ENCODE measurements at places on chromosomes 1 and 21.

DNA sequence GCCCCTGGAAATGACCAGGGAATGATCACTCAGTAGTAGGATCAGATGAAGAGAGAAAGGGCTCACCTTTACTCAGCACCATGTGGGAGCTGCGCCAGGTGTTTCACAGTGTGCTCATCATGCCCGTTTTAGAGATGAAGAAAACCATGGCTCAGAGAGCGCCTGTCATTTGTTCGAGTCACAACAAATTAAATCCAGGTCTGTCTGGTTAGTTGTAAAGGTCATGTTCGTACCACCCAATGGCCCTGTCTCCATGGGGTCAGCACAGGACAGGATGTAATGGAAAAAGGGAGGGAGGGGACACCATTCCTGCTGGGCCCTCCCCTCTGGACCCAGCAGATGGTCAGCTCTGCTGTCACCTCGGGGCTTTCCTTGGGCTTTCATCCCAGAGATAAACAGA is 15.2 kb downstream of the KIRREL1 start:
- no peak for DNase-seq

- no peak for DNase-seq
These were observed 536.9 kb downstream of the ADGRL2 start for GRCh38 chr1:82337635-82338034.

DNA sequence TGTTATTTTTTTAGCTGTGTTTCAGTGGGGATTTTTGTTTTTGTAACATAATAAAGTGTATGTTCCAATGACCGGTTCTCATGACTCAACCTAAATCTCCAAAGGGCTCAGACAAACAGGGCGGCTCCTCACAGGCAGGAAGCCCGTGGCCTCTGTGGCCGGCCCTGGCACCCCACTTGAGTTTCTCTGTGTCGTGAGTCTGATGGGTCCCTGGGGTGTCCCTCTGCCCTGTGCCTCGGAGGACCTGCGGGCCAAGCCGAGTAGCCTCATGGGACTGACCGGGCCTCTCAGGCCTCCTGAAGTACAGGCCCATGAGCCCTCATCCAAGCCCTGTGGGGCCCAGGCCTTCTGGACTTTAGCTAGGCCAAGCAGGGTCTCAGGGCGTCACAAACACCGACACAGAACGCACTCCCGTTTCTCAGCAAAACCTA is 16.1 kb upstream of the CCDC27 start:
- DNase-seq = no peak

- DNase-seq = no peak
These were observed 39.9 kb downstream of the CRYAA start for GRCh38 chr21:43208561-43209332.

- DNase-seq = no peak
These were observed 15.6 kb downstream of the TNNT2 start for GRCh38 chr1:201361652-201362504.

DNA sequence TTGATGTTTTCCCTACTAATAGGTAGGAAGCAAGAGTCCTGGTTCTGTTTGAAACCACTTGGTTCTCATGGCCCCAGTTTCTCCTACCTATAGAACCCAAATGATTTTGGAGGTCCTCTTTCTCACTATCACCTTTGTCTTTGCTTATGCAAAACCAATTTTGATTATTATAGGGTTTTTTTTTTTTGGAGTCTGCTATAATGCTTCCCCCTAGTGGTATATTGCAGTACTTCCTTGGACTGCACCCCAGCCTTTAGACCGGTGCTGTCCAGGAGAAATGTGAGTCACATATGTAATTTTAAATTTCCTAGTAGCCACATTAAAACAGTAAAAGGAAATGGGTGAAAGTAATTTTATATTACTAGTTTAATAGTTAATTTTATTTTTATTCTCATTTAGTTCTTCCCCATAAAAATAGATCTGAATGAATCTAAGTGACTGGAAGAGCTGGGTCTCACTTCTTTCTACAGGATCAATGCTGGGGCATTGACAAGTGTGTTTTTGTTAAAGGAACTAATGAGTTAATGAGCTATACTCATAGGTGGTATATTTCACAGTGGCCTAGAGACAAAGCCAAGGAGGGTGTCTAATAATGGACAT is 10.6 kb downstream of the FCMR start:
- no peak for DNase-seq

GRCh38 chr1:20551945-20552727 is at the start of gene FAM43B:
Gene FAM43B, plus strand, starts transcription at chr1:20552573. Its CDS starts 401 bp downstream, at chr1:20552974.
- DNase-seq = no peak

- DNase-seq = no peak
These were observed 2.5 kb downstream of the SEMA4A start for GRCh38 chr1:156155756-156156510.

DNA sequence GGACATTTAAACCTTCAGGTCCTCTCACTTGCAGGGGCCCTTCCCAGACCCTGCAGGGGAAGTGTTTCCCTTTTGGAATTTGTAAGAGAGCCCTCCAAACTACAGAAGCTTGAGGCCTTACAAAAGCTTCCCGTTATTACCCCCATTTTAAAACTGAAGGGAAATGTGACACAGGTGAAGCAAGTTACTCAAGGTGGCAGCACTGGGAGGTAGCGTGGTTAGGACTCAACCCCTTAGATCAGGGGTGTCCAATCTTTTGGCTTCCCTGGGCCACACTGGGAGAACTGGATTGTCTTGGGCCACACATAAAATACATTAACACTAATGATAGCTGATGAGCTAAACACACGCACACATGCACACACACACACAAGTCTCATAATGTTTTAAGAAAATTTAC is 15.8 kb upstream of the ZC3H12A start:
- DNase-seq = no peak

DNA sequence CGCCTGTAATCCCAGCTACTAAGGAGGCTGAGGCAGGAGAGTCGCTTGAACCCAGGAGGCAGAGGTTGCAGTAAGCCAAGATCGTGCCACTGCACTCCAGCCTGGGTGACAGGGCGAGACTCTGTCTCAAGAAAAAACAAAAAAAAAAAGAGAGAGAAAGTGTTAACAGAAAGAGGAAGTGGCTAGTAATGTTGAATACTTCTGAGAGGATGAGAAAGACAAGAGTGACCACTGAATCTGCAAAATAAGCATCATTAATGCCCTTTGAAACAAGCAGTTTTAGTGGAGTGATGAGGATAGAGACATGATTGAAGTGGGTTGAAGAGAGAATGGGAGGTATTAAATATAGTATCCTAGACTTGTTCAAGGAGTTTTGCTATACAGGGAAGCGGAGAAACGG is 11.7 kb downstream of the MPZ start:
- DNase-seq = no peak

DNA sequence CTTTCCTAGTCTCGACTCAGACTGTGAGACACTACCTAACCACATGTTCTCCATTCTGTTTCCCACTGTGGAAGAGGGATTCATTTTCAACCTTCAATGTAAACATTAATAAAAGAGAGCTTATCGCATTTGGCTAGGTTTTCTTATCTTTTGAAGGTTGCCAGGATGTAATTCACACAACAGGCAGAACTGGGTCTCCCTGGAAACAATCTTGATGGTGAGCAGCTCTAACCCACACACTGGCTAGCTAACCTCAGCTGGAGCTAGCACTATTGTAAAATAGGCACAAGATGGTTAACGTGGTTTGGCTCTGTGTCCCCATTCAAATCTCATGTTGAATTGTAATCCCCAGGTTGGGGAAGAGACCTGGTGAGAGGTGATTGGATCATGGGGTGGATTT is 75.1 kb downstream of the ZSCAN20 start:
- no peak for DNase-seq

DNA sequence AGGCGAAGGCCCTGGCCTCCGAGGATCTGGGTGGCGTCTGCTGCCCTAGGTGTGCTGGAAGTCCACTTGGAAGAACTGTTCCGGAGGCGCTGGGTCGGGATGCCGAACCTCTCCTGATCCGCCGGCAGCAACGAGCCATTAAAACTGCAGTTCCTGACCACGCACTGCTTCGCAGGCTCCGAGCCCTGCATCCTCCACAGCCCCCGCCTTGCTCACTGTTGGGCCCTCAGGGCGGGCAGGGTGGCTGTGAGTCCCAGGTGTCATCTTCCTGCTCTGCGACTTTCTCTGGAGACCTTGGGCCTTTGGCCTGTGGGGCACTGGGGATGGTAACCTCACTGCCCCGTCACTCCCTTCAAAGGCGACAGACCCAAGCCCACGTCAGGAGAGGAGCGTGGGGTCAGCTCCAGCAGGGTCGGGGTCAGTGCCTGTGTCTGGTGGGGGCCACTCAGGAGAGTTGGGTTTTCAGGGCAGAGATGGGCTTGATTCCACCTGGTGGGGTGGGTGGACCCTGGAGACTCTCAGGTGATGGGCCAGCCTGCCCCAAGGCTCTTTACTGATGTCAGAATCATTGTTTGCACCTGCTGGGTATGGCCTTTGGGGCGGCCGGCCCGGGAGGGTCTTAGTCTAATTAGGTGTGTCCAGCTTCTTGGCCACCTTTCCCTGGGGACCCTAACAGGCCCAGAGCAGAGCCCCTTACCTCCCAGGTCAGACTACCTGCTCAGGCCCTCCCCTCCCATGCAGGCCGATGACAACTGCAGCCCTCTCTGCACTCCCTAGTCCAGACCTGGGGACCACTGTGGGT is 3.1 kb downstream of the PRXL2B start:
- no peak for DNase-seq

DNA sequence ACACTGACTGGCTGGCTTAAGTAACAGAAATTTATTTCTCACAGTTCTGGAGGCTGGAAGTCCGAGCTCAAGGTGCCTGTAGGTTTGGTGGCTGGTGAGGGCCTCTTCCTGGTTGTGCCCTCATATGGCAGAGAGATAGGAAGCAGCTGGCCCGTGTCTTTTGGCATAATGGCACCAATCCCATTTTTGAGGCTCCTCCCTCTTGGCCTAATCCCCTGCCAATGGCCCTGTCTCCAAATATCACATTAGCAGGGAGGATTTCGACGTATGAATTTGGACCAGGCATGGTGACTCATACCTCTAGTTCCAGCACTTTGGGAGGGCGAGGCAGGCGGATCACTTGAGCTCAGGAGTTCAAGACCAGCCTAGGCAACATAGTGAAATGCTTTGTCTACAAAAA is 37.4 kb downstream of the AGPAT3 start:
- no peak for DNase-seq

DNA sequence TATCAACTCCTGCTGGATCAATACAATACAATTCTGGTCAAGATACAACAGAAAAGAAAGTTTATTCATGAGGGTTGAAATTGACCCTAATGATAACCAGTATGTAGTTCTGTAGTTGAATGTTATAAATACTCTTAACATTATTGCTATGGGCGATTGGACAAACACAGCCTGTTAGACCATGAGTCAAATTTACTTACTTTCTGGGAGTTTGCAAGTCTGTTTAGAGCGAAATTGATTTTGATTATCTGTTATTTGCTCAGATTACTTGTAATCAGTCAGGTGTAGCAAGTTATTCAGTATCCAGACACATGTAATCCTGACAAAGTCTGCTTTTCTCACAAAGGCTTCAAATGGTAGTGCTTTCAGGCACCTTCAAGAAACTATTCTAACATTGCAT is 216.6 kb upstream of the B3GALT2 start:
- DNase-seq = no peak

All from cerebellar nuclear complex (tissue), 1 donor.